Panc1 (cell line): ENCODE measurements at places on chromosomes 5 and 9.
A peak's percentile ranks its signal among the peaks of the same experiment; 100 is the strongest.

- no peak for DNase-seq
These were observed 146.4 kb downstream of the FBXL7 start for GRCh38 chr5:15646371-15646770.

DNA sequence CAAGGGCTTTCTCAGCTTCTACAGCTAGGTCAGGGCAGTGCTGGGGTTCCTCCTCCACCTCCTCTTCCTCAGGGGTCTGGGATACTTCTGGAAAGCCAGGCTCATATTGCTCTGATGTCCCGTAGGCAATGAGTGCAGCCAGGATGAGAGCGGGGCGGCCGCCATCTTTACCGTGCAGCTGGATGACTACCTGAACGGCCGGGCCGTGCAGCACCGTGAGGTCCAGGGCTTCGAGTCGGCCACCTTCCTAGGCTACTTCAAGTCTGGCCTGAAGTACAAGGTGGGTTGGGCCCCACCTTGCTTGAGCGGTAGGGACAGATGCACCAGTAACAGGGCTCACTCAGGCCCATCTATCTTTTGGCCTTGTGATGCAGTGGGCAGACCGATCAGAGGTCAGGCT, 34.8 kb downstream of the GSN start:
- DNase-seq, result no peak

GRCh38 chr9:88108779-88109178, 29.5 kb downstream of the SPATA31C2 start:
- no peak for DNase-seq

- peak; percentile 41 for DNase-seq
These were observed 46.2 kb downstream of the RNF145 start for GRCh38 chr5:159163027-159163700.

GRCh38 chr9:98312365-98312764, 56.9 kb upstream of the TBC1D2 start:
- DNase-seq, result no peak
